ENCODE measurements at places on chromosomes 3 and 15.

DNA sequence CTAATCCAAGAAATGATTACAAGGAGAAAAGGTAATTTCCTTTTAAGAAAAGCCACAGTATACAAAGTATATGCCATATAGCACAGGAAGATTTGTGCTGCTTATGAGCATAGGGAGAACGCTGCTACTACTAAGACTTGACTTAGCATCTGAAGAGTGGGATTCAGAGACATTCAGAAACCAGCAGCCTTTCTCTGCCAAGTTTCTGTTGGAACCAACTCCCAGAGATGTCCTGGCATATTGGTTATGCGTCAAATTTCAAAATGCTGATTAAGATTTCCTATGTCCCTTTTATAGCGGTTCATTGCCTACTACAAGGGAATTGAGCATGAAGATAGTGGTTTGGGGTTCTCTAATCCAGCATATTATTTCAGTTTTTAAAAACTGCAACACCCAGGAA is 4.9 kb downstream of the NR2E3 start:
- DNase-seq = no peak

DNA sequence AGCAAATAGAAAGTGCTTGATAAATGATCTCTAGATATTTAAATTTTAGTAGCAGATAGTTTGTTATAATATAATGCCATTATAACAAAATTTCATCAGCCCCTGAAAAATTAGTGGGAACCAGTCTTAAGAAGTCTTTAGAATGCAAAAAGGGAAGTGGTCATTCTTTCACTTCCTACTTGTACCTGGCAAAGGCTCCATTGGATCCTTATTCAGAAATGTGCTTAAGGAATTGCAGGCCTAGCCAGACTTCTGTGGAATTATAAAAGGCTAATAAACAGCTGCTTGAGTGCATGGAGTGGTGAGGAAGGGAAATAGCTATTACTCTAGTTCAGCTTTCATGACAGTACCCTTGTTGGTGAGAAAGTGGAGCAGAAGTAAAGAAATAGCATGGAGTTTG is 24.2 kb downstream of the PPM1L start:
- no peak for DNase-seq

DNA sequence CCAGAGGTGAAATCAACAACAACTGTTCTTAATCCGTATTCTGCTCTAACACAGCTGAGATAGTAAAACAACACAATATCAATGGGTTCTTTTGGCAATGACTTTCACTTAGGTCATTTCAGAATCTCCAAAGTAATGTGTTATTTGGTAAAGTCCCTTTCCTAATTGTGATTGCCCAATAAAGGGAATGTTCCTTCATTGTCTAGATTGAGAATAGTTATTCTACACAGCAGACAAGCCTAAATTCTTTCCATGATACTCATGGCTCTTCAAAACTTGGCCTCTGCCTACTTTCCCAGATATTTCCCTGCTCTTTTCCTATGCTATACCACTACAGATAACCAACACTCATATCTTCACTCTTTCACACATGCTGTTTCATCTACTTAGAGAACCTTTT is 219.8 kb downstream of the FMN1 start:
- DNase-seq = no peak

GRCh38 chr3:81695302-81695701 is 66.1 kb downstream of the GBE1 start:
- no peak for DNase-seq

- DNase-seq = no peak
Observed at GRCh38 chr3:56918111-56918568, 116.4 kb upstream of the ARHGEF3 start.

- no peak for DNase-seq
Observed at GRCh38 chr15:71272932-71273331, 157.7 kb downstream of the THSD4 start.

- no peak for DNase-seq
Observed at GRCh38 chr3:33256249-33256648, 21.0 kb upstream of the FBXL2 start.

DNA sequence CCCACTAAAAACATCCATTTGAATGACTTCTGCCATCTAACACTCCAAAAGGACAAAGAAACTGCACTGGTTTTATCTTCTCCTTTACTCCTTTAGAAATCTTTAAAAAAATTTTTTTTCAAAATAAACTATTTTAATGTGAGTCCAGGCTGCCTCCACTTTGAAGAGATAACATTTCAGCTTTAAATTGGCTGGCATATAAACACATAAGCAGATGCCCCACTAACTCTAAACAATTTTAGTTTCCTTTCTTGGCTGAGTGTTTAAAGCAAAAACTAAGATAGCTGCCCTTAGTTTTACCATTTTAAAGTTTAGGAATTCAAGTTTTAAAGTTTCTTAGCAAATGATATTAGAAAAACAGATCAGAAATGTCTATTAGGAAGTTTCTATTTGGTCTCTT is 39.9 kb downstream of the PDZRN3 start:
- DNase-seq = no peak

GRCh38 chr3:99620976-99621375 is 17.4 kb upstream of the COL8A1 start:
- no peak for DNase-seq

- peak; percentile 77 for DNase-seq
Observed at GRCh38 chr15:95559875-95560394, 770.6 kb upstream of the NR2F2 start.

DNA sequence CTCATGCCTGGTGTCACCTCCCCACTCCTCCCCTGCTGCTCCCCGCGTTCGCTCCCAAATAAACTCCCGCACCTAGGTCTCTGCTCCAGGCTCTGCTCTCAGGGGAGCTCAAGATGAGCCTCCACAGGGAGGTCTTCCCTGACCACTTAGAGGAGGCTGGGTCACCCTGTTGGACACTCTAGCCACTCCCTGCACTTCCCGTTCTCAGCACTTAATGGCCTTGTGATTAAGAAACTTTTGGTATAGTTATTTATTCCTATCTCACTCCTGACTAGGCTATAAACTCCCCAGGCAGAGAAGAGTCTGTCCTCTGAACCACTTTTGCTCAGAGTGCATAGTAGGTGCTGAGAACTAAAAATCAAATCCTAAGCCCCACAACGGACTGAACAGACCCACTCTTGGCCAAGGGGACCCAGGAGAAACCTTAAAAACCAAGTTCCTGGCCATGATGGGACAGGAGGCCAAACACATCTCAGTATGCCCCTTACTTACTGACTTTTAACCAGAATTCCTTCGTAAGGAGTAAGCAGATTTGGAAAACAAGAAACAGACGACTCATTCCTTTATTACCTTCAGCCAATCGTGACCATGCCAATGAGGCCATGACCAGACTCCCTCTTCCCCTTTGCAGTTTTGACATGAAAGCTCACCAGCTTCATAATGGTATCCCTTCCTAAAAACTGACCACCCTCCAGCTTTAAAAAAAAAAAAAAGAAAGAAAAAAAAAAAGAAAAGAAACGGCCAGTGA is 69.0 kb upstream of the HRH1 start:
- peak; percentile 21 for DNase-seq

DNA sequence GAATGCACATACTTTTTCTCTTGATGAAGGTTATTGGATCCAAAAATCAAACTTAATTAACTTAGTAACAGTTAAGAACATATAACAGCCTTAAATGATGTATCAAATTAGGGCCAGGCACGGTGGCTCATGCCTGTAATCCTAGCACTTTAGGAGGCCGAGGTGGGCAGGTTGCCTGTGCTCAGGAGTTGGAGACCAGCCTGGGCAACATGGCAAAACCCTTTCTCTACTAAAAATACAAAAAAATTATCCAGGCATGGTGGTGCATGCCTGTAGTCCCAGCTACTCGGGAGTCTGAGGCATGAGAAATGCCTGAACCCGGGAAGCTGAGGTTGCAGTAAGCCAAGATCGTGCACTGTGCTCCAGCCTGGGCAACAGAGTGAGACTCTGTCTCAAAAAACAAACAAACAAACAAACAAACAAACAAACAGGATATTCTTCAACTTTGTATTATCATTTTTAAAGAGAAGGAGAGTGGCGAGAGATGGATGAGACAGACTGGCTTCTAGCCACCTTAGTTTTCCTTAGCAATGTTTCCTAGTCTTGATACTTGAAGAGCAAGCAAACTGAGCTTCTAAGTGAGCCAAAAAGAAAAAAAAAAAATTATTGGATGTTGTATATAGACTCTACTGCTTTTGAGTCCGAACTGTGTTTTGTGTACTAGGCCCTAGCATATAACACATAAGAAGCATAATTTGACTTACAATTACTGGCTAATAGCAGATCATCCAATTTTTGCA is 13.8 kb downstream of the SPRED1 start:
- DNase-seq = peak; percentile 57

- no peak for DNase-seq
Observed at GRCh38 chr3:190446573-190447279, 3.0 kb downstream of the TMEM207 start.

Data from stromal cell of bone marrow (primary cell).